ENCODE measurements at places on chromosomes 3 and 15.

DNA sequence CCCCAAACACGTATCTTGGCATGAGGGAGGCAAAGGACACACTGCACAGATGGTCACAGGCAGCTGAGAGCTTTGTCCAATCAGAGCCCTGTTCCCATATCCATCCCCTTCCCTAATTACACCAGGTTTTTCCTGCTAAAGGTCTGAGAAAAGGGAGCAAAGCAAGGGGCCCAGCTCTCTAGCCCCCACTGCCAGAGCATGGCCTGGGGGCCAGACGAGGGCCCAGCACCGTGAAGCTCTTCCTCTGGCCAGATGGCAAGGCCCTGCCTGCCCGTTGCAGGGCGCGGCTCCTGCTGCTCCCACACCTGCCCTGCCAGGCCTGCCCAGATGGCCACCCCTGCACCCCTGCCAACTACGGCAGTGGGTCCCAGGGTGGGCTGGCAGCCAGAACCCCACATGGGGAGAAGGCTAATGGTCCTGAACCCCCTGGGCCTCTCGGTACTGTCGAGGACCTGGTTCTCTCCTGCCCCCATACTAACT lies 3.2 kb downstream of the SHF start:
- no peak for DNase-seq

GRCh38 chr3:110419601-110420000 lies 652.0 kb upstream of the NECTIN3 start:
- no peak for DNase-seq

GRCh38 chr3:172615296-172615695 lies 92.1 kb upstream of the TNFSF10 start:
- DNase-seq: no peak

GRCh38 chr15:98609144-98609852 lies 39.0 kb upstream of the IGF1R start:
- DNase-seq: no peak

DNA sequence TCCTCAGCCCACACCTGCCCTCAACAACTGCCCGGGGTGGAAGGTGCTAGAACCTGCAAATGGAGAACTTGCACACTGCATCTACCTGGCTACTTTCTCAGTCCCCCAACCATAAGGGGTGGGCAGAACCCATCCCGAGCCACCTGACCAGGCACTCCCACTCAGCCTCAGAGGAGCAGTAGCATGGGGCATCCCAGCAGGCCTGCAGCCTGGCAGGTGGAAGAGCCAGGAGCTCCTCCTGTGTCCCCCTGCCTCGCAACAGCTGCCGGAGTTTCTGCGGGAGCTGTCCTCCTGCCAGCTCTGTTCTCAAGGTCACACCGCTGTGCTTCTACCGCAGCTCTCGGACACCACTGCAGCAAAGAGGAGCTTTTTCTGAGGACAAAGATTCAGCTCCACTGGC lies 27.5 kb downstream of the RAB6B start:
- DNase-seq: no peak

- DNase-seq: no peak
Observed at GRCh38 chr15:67947254-67948039, 106.7 kb upstream of the PIAS1 start.
